ENCODE measurements at places on chromosomes 12 and 14. TPM values are rescaled to one million over a fixed set of nuclear protein-coding genes. Genes with fewer than 3 reads are reported as not detected.

DNA sequence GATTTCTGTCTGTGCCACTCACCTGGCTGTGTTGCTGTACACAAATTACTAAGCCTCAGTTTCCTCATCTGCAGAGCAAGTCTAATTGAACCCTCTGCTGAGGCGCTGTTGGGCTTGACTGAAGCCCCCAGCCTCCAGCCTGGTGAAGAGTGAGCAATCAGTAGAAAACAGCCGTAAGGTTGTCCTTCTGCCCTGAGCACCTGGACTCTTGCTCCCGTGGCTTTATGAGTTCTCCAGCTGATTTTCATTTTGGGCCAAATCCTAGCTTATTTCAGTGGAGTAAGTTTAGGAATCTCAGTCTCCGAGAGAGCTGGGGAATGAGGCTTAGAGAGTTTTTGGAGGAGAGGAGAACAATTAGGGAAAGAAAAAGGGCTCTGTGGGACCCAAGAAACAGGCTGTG, 133.9 kb upstream of the EVL start:
- DNase-seq, result no peak

- DNase-seq, result no peak
Observed at GRCh38 chr14:99047441-99048031, 224.5 kb downstream of the BCL11B start.

The PTPN6 gene
- not detected for total RNA-seq

- DNase-seq, result no peak
Observed at GRCh38 chr14:55858604-55859003, 259.6 kb upstream of the PELI2 start.

GRCh38 chr12:124037331-124037730, 64.3 kb downstream of the ZNF664 start:
- DNase-seq, result no peak

- DNase-seq, result peak; percentile 52
Observed at GRCh38 chr12:86170051-86170450, 86.1 kb downstream of the MGAT4C start.

The OTOGL gene
- total RNA-seq, result under 0.01 TPM

The SDSL gene
- 5.2 TPM for total RNA-seq

The KRT5 gene
- total RNA-seq, result 0.32 TPM

DNA sequence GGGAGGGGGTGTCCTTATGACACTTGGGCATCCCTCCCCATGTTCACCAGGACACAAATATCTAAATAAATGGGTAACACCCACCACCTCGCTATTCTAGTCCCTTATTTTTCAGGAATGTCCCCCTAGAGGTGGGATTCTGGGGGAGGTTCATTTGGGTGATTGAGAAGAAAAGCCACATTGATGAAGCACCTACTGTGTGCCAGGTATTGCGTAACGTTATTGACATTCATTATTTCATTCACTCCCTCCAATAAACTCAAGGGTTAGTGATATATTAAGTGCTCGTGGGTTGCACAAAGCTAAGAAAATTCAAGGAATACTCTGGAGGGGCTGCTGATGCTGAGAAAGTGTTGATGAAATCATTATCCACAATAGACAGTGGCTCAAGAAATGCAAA, 92.5 kb upstream of the NOS1 start:
- no peak for DNase-seq

DNA sequence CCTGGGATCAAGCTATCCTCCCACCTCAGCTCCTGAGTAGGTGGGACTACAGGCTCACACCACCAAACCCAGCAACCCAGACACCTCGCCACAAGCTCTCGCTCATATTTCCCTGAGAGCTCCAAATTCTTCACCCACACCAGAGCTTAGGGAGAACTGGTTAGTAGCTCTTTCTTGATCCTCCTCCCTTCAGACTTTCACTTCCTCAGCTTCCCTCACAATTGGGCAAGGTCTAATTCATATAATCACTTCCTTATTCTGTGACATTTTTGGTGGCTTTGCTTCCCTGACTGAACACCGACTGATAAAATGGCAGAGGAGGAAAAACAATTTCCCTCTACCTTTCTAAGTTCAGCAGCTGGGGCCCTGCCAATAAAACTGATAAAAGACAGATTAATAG, 88.5 kb downstream of the GXYLT1 start:
- DNase-seq, result no peak

DNA sequence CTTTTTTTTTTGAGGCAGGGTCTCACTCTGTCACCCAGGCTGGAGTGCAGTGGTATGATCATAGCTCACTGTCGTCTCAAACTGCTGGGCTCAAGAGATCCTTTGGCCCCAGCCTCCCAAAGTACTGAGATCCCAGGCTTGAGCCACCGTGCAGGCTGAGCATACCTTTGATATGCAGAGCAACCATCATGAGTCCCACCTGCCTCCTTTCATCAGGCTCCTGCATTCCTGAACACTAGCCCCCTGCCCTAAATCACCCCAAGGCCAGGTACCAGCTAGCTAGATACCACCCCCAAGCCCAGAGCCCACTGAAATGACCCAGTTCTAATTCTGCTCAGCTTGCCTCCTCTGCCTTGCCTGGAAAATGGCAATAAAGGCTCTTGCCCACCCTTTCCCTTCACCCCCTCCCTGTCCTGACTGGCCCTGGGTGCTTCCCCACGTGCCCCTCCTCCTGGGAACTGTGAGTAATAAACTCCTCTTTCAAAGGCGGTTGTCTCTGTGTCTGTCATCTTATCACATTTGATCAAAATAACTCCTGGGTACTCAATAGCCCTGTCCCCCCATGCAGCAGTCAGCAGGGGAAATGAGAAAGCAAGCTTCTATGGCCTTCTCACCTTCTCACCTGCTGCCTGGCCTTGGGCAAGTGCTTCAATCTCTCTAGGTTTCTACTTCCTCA, 6.4 kb upstream of the BRF1 start:
- DNase-seq, result no peak

The OR11H12 gene
- not detected for total RNA-seq

DNA sequence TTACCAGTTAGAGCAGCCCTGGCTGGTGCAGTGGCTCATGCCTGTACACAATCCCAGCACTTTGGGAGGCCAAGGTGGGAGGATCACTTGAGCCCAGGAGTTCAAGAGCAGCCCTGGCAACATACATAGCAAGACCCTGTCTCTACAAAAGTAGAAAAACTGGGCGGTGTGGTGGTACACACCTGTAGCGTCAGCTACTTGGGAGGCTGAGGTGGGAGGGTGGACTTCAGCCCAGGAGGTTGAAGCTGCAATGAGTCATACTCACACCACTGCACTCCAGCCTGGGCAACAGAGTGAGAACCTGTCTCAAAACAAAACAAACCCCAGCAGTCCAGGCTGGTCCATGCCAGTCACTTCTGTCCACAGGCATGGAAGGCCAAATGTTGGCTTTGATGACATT, 7.4 kb downstream of the COX14 start:
- DNase-seq, result no peak

DNA sequence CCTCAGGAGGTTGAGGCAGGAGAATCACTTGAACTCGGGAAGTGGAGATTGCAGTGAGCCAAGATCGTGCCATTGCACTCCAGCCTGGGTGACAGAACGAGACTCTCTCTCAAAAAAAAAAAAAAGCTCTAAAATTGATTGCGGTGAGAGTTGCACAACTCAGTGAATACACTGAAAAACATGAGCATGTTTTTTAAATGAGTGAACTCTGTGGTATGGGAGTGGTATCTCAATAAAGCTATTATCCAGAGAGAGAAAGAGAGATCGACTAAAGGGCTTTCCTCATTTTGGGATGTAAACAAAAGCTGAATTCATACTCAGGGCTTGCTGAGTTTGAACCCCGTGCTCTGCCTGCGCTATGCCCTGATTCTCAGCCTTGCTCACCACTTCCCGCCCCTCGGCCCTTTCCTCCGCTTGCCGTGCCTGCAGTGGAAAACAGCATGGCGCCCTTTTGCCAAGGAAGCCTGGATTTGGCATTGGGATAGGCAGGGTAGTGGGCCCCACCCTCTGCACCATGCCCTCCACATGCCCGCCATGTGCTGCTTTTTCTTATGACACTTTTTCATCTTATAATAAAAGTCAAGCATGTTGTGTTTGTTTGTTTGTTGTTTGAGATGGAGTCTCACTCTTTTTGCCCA, 102.5 kb downstream of the LGMN start:
- peak; percentile 94 for DNase-seq

The ADAM20 gene
- total RNA-seq, result 0.86 TPM

DNA sequence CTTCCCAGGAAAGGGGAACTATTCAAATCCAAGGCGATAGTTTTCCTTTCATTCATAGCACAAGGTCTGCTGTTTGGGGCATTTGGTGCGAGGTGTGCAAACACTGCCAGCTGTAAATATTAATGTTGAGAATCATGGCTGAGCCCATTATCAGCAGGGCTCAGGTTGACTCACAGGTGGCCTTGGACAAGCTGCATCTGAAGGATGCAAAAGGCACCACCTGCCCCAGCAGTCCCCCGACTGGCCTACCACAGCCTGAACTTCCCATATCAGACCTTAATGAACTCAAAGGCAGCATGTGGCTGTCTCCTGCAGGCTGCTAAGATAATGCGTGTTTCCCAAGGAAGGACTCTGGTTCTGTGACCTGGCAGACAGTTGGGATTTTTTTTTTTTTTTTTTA, 93.3 kb upstream of the MAP1LC3B2 start:
- no peak for DNase-seq

- DNase-seq, result no peak
Observed at GRCh38 chr12:14905269-14906004, 19.8 kb upstream of the MGP start.

DNA sequence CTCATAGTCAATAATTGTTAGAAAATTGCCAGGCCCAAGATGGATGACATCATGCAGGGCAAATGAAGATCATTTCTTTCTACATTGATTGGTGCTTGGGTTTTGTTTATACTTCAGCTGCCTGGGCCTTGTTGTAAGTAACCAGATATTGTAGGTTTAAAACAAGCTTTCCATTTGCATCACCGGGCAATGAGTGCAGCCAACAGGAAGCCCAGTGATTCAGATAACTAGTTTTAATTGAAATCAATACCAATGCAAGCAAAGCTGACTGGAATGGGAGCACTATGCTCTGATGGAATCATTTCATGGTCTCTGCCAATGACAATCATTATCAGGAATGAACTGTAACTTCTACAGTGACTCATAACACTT, 279.3 kb downstream of the DUSP6 start:
- peak; percentile 21 for DNase-seq

The NGB gene
- total RNA-seq, result not detected

DNA sequence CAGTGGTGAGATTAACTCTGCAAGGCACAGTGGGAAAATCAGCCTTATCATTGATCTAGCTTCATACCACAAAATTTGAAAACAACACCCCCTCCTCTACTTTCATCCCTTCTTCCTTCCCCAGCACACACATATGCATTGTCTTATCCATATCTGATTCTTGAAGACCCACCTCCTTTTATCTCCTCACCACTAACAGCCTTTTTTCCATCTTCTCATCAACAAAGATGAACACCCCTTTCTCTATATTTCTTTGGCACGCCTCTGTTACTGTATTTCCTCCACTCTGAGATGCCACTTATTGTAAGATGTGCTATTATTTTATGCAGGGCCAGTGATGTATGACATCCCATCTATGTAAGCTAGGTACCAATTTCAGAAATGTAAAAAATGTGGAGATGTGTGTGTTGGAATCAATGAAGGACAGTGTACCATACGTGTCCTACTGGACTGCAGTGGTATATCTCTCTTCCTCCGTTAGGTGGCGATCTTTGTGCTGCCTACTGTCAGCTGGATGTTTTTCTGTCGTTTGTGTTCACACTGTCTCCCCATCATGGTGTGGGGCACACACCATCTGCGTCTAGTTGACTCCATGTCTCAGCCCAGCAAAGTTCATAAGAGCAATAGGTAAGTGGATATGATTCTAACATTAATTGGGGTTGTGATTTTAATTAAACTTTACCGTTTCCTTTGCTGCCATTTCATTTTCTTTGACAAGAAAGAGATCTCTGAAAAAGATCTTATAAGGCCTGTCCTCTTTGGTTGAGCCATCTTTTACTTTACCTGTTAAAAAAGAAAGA, 24.0 kb downstream of the CCDC38 start:
- DNase-seq, result peak; percentile 45

GRCh38 chr12:13503094-13503835, 306.7 kb downstream of the EMP1 start:
- no peak for DNase-seq

The COPS7A gene
- 71.8 TPM for total RNA-seq

The AQP6 gene
- not detected for total RNA-seq

GRCh38 chr12:125228519-125229260, 163.5 kb downstream of the AACS start:
- no peak for DNase-seq

The KCNH5 gene
- total RNA-seq, result under 0.01 TPM

The CTSG gene
- total RNA-seq, result not detected

The SDR9C7 gene
- total RNA-seq, result not detected

DNA sequence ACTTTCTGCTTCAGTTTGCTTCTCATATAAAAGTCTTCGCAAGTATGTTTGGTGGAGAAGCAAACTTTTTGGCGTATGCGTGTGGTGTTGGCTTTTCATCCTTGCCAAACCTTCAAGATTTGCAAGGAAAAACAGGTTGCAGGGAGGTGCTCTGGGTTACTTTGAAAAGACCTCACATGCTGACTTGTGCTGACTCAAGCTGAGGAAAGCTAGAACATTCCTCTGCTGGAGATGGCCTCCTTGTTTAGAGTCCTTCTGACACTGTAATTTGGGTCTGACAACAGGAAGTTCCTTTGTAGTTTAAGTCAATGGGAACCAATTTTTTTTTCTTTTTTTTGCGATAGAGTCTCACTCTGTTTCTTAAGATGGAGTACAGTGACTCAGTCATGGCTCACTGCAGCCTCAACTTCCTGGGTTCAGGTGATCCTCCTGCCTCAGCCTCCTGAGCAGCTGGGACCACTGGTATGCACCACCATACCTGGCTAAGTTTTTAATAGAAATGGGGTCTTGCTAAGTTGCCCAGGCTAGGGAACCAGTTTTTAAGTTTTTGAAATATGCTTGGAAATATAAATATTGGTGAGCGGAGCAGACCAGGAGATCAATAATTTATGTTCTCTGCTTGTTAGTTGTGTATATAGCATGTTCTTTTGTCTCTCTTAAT, 2.6 kb upstream of the ACACB start:
- DNase-seq, result peak; percentile 53

The LALBA gene
- total RNA-seq, result not detected

- no peak for DNase-seq
Observed at GRCh38 chr12:89348894-89349699, 3.2 kb downstream of the DUSP6 start.

GRCh38 chr12:63899396-63899795, 54.9 kb downstream of the SRGAP1 start:
- no peak for DNase-seq

The SERPINA10 gene
- not detected for total RNA-seq

DNA sequence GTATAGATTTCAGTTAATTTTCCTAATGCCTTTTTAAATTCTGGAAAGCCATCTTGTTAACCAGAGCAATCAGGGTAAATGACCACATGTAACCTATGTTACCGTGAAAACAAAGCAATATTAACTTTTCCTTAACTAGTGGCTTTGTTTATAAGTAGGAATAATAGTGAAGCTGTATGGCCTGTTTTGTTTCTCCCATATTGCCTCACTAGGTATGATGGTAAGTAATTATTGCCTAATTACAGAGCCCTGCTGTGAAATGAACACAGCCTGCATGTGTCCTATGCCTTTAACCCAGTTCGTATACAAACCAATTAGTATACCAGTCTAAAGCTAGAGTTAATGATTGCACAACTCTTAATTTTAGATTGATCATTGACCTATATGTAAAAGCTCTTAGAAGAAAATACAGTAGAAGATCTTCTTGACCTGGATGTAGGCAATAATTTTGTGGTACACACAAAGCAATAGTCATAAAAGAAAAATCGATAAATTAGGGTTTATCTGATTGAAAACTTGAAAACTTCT, 249.9 kb downstream of the CCDC91 start:
- no peak for DNase-seq
